ENCODE measurements at places on chromosomes 2 and 18.

GRCh38 chr2:22020091-22020742 is 896.4 kb downstream of the TDRD15 start:
- DNase-seq, result no peak

DNA sequence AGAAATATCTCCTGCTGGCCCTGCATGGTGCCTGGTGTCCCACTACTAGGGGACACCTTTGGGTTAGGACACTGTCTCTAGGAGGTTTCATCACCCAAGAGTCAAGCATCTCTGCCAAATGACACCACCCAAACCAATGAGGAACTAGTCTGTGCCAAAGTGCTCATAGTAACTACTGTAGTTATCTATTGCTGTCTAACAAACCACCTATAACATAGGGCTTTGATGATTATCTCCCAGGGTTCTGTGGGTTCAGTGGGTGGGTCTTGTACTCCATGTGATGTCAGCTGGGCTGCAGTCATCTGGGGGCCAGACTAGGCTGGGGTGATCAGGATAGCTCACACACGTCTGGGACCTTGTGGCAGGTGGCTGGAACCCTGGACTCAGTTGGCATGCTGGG is 59.8 kb downstream of the EPAS1 start:
- no peak for DNase-seq

DNA sequence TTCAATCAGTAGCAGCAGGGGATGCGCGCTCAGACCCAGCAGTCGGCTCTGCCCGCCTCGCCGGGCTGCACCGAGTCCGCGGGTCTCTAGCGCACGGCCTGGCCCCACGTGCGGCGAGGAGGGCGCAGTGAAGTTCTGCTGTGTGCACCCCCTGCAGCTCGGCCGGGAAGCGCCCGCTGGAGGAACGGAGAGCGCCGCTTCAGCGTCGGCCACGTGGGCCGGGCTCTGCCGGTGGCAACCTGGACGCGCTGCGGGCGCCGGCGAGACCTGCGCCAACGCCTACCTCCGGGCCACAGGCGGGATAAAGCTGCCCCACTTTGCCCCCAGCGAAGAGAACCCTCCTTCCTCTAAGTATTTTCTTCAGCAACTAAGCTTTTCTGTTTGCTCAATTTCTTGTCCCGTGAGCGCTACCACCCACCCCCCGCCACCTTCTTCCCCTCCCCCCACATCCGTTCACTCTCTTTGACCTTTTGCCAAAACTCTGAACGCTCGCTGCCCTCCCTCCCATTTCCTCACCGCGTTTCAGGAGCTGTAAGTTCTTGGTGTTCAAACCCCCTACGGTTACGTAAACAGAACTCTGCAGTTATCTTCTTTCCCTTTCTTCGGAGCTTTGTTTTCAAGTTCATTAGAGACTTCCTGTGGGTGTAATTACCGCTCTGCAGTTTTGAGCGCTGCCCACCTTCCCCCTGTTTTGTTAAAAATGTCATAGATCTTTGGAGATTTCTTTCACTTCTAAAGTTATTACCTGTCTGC is 42.6 kb upstream of the EDAR start:
- peak; percentile 36 for DNase-seq

- DNase-seq, result no peak
Measured at GRCh38 chr2:37602702-37603101, 68.7 kb downstream of the CDC42EP3 start.

- DNase-seq, result no peak
Measured at GRCh38 chr2:104840156-104840555, 13.8 kb upstream of the POU3F3 start.

- no peak for DNase-seq
Measured at GRCh38 chr18:37535968-37536367, 29.6 kb downstream of the CELF4 start.

GRCh38 chr2:69087912-69088240 is 74.9 kb downstream of the ANTXR1 start:
- DNase-seq, result no peak

DNA sequence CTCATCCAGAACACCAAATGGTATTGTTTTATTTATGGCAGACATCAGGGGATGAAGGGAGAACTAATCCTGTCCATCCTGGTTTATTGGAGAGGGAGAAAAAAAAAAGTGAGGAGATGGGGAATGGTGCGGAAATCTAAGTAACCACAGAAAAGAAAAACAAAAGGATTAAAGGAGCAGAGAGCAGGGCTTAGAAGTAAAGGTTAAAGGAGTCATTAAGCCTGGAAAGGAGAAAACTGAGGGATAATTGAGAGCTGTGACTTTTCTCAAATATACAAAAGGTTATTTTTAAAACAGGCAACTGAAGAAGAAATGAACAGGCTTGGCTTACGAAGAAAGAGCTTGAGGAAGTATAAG is 127.2 kb upstream of the PPP1CB start:
- no peak for DNase-seq

GRCh38 chr18:49412679-49413078 is 47.8 kb downstream of the DYM start:
- DNase-seq, result no peak

- no peak for DNase-seq
Measured at GRCh38 chr2:164061129-164061746, 325.4 kb upstream of the FIGN start.

- no peak for DNase-seq
Measured at GRCh38 chr2:23418056-23418455, 33.1 kb downstream of the KLHL29 start.

GRCh38 chr2:117470311-117471095 is 344.0 kb upstream of the DDX18 start:
- DNase-seq, result no peak

DNA sequence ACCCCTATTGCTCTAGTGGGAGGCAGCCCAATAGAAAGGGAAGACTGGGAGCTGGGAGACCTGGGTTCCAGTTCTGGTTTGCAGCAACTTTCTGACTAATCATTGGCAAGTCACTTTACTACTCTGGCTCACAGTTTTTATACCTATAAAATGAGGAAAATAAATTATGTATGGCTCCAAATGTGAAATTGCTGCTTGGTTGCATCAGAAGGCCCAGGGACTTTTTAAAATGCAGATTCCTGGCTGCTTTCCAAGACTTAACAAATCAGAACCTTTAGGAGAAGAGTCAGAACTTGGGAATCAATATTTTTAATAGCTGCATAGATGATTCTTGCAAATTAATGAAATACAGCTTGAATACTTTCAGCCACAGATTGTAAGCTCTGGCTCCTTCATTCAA is 943.9 kb downstream of the EPHA4 start:
- DNase-seq, result no peak

DNA sequence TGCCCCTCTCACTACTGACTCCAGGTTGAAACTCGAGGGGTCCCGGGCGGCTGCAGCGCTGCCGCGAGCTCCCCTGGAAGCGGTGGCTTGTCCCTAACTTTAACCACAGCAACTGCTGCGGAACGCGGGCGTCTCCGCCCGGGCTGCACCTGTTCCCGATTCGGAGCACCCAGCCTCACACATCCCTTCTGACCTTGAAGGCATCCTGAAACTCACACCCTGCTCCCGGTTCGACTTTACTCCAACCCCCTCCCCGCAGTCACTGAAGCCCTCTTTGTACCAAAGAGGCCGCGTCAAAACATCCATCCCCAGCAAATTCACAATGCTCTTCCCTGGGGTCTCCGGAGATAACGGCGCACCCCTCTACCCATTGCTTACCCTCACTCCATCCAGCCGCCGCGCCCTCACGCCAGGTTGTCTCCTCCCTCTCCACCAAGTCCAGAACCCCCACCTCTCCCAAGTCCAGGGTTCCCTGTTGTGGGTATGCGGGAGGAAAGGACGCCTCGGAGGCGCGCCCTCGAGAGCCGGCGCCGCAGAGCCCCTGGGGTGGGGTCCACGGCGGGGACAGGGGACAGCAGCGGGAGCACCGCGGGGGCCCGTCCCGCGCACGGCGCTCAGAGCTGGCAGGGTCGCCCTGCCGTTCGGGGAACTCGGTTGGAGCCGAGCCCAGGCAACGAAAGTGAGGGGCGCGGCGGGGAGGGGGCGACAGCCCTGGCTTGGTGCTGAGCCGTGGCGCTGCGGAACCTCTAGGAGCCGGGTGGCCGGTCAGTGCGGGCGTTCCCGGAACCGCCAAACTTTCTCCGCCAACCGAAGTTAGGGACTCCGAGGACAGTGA is 934 bp downstream of the MYO5B start:
- no peak for DNase-seq

GRCh38 chr18:57270156-57270555 is 82.2 kb upstream of the ST8SIA3 start:
- no peak for DNase-seq

- DNase-seq, result no peak
Measured at GRCh38 chr2:206379886-206380285, 63.4 kb upstream of the ADAM23 start.

DNA sequence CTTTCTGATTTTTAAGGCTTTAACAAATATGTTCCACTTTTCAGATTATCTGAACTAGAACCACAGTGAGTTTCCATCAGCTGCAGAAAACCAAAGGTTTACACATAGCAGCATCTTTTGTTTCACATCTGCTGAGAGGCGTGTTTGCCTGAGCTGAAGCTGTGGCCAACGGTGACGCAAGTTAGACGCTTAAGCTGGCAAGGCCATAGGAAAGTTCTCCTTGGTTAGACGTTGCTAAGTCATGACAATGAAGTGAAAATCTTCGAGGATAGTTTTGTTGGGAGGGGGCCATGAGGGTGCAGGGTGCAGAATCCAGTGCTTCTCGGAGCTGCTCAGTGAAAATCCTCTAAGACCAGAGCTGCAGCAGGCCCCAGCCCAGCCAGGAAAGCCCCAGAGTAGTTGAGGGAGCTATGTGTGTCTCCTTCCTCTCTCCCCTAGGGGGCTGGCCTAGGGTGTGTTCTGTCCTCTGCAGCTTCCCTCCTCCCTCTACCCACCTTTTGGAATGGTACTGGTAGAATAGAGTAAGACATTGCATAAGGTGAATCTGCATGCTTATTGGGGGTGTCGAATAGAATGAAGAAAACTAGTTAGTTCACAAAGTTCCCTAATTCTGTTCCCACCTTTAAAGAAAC is 105.4 kb downstream of the FHOD3 start:
- no peak for DNase-seq

- DNase-seq, result no peak
Measured at GRCh38 chr2:152255918-152256317, 79.1 kb upstream of the FMNL2 start.

DNA sequence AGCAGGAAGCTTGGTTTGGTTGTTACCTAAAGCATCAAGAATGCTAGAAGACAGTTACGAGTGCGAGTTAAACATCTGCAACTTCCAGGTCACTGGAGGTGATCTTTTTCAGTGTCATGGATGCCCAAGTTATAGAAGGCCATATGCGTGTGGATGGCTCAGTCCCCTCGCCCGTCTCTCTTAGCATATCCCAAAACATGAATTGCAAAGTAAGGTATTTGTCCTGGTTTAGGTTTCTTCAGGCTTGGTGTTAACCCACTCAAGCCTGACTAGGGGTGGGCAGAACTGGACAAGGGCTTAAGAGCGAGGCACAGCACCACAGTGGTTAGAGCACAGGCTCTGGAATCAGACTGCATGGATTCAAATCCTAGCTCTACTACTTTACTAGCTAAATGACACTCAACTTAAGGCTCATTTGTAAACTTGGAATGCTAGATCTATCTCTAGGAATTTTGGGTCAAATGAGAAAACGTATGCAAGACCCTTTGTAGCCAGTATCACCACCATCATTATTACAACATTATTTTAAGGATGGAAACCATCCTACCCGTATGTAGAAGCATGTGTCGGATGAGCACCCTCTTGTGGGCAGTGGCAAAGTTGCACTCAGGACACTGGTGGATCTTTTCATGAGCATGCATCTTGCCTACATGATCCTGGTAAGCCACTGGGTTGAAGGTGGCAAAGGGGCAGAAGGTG is 11.2 kb downstream of the ZNF142 start:
- DNase-seq, result no peak

- no peak for DNase-seq
Measured at GRCh38 chr2:151914989-151915628, 86.9 kb upstream of the ARL5A start.

DNA sequence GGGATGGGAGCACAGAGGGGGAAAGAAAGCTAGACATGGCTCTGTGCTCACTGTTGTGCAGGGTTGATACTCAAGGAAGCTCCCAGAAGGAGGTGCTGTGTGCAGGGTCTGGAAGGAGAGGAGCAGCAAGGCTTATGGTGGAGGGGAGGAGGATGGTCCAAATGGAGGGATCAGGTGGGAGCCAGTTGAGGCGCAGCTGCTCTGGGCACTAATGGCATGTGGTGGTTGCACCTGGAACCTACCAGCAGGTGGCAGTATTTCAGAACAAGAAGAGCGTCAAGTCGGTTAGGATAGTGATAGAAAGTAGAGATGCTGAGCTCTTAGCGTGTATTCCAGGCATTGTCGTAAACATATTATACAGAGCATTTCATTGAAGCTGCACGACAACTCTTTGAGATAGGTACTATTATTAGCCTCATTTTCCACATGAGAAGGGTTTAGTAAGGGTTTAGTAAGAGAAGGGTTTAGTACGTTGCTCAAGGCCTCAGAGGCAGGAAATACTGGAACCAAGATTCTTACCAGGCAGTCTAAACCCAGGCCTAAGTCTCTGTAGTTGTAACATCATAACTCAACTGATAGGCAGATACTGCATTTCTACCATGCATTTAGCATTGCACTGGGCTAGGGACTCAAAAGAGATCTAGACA is 223.7 kb downstream of the CYP26B1 start:
- no peak for DNase-seq

GRCh38 chr2:150138587-150138986 is 348.9 kb downstream of the RND3 start:
- DNase-seq, result no peak

DNA sequence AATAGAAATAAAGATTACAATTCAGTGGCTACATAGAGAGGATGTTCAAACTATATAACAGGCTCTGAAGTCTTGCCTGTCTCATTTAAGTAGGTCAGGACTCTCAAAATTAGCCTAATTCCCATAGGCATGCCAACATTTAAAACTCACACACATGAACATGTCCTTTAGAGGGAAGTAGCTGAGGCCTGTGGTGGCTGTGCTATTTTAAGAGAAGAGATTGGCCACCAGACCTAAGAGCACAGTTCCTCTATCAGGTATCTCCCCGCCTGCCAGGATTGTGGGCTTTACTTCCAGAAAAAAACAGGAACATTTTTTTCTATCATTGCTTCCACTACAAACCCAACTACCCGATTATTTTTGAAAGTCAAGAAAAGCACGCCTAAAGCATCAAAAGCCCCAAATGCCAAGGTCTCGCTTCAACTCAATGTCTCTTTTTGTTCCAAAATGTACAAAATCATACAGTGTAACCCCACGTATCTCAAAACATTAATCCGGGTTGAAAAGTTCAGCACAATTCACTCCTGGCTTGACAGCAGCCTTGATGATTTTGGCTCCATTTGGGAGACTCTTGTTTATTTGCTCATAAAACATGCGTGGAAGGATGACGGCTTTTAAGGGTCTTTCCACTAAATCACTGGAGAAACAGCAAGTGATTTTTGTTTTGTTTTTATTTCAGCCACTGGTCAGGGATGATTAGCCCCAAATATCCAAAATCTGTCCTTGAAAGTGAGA is 15.3 kb downstream of the FHL2 start:
- no peak for DNase-seq

- no peak for DNase-seq
Measured at GRCh38 chr2:10847008-10847407, 34.4 kb upstream of the PDIA6 start.

GRCh38 chr18:48488388-48488850 is 50.4 kb upstream of the CTIF start:
- DNase-seq, result no peak

All from stimulated activated CD4-positive, alpha-beta T cell treated with anti-CD3 and anti-CD28 coated beads, Interleukin-15, amount 100 ng/mL, for 1 hour (primary cell).